ENCODE measurements at places on chromosomes 3 and 15.

- DNase-seq = no peak
These were observed 548.2 kb downstream of the FOXP1 start for GRCh38 chr3:71035314-71035713.

GRCh38 chr15:96053031-96053780, 277.3 kb upstream of the NR2F2 start:
- no peak for DNase-seq

DNA sequence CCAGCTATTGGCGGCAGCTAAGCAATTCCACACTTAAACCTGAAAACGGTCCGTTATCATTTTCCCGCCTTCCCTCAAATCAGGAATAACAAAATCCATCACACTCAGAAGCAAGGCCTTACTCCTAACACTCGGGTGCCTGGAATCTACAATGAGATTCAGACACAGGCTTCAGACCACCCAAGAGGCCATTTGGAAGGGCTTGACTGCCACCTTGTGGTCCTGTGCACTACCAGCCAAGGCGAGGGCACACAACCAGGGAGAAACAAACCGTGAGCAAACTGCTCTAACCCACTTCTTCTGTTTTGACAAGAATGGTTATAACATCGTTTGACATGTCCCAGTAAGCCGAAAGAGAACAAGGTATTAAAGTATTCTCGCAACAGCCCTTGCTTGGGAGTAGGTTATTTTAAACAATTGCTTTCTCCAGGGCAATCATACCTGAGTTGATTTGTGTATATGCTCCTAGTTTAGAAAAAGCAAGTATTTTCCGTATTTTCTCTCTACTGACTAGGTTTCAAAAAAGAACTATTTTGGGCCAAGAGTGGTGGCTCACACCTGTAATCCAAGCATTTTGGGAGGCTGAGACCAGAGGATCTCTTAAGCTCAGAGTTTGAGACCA, 40.1 kb upstream of the TAFA4 start:
- peak; percentile 59 for DNase-seq

- DNase-seq = no peak
These were observed 311.5 kb downstream of the ULK4 start for GRCh38 chr3:41650406-41650805.

- no peak for DNase-seq
These were observed 258.9 kb downstream of the PDZRN3 start for GRCh38 chr3:73365756-73366397.

DNA sequence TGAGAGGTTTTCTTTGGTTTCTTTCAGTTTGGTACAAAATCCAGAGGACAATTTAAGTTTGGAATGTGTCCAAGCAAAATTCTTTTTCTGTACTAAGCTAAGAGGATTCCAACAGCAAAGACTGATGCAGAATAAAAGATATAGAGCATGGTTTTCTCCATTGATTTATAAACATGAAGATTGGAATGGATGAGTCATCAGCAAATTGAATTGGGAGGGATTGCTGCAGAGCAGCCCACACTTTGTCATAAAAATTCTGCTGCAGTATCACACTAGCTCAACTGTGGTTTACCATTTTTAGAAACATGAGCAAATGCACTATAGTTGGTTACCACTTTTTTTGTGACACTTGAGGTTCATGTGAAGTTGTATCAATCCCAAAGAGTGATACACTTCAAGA, 16.1 kb upstream of the LARP6 start:
- no peak for DNase-seq

DNA sequence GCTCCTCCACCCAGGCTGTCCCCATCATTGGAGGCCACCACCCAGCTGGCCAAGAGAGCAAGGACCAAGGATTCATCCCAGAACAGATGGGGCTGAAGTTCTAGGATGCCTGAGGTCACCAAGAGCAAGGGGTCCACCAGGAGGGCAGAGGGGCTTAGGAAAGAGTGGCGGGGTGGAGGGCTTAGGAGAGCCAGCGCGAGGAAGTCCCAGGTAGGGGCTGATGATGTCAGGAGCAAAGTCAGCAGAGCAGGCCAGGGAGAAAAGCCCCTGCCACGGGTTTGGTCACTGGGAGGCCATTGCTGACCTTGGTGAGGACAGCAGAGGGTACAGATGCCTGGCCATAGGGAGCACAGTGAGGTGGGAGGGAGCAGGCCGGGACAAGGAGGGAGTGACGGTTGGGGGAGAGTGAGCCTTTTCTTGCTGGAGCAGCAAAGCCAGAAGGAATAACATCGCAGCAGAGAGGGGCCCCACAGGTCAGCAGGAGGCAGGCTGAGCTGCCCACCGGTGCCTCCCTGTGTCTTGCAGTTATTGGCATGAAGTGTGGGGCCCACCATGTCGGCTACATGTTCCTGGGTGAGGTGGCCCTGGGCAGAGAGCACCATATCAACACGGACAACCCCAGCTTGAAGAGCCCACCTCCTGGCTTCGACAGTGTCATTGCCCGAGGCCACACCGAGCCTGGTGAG, 5.2 kb downstream of the PARP3 start:
- DNase-seq = no peak

GRCh38 chr3:126667631-126668449, 12.9 kb upstream of the TXNRD3 start:
- no peak for DNase-seq

DNA sequence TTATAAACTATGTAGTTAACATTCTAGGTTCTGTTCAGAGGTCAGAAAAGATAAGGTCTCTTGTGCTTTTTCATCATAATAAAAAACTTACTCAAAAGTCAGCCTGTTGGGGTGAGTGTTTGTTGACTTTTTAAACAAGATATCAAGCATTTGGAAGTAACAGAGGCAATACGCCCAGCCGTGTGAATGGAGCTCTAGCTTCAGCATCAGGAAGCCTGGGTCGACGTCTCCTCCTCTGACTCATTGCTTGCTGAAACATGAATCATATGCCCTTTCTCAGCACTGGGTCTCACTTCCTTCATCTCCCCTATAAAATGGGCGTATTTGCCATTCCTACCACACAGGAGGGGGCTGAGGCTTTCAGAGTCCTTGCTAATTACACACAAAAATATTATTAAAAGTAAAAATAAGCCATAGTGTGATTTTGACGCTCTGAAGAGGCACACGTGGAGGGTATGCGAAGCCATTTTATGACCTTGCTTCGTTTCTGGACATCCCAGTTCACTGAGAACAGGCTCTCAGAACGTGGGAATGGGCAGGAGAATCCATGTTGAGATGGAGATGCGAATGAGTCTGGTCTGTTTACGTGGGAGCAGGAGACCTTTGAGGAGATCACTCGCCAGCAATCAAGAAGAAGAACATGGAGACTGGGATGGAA, 220.8 kb upstream of the TPRG1 start:
- DNase-seq = peak; percentile 41

DNA sequence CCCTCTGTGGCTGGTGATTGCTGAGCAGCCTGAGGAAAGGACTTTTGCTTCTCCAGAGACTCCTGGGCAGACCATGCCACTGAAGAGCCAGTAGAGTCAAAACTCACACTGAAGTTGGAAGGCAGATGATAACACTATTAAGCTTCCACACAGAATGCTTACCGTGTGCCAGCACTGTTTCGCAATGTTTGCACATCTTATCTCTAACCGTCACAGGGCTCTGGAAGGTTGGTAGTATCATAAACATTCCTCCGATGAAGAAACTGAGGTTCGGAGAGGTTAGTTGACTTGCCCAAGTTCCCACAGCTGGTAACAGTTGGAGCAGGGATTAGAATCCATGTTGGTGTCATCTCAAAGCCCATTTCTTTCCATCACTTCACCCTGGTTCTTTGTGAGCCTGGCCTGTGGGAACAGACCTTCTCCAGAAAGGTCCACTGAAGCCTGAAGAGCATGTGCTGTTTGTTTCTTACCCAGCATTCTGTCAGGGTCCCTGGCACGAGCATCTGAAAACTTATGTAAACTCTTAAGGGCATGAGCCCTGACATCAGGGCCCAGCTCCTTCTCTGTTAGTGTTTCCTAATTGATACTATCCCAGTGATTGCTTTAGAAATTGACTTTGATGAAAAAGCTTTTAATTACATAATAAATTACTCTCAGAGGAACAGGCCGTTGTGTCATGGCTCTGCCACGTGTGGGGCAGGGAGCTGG, 77.0 kb upstream of the PRR23C start:
- no peak for DNase-seq

GRCh38 chr15:54298396-54298795, 320.2 kb downstream of the UNC13C start:
- DNase-seq = no peak

- DNase-seq = peak; percentile 87
These were observed 6.4 kb upstream of the ANKDD1A start for GRCh38 chr15:64905119-64905831.

- no peak for DNase-seq
These were observed 475.2 kb upstream of the TGFBR2 start for GRCh38 chr3:30131191-30131590.

- no peak for DNase-seq
These were observed 10.0 kb upstream of the FILIP1L start for GRCh38 chr3:100124201-100124761.

- DNase-seq = no peak
These were observed 233.2 kb downstream of the RPLP1 start for GRCh38 chr15:69685512-69686452.

GRCh38 chr3:139978966-139979365, 44.0 kb downstream of the CLSTN2 start:
- DNase-seq = no peak

GRCh38 chr3:141094790-141095545, 43.8 kb downstream of the SPSB4 start:
- no peak for DNase-seq

DNA sequence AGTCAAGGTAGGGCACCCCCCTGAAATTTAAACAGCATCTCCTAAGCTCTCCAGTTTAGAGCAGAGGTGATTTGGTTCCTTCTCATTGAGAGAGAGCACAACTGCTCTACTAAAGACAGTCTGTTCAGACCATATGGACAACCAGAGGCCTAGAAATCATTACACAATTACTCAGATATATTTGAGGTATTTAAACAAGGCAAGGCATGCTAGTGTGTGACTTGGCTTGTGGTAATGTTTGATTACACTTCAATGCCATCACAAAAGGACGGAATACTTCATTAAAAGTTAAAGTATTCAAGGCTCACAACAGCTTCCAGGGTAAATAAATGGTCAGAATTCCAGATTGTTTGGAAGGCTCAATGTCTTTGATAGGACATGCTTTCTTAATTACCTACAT, 110.2 kb downstream of the LRTM1 start:
- no peak for DNase-seq
